CD4-positive, alpha-beta T cell treated with Interleukin-1 beta for 1 hour (primary cell): ENCODE measurements at places on chromosomes 3 and 15.

- DNase-seq, result no peak
Measured at GRCh38 chr3:55750525-55750924, 263.4 kb upstream of the WNT5A start.

DNA sequence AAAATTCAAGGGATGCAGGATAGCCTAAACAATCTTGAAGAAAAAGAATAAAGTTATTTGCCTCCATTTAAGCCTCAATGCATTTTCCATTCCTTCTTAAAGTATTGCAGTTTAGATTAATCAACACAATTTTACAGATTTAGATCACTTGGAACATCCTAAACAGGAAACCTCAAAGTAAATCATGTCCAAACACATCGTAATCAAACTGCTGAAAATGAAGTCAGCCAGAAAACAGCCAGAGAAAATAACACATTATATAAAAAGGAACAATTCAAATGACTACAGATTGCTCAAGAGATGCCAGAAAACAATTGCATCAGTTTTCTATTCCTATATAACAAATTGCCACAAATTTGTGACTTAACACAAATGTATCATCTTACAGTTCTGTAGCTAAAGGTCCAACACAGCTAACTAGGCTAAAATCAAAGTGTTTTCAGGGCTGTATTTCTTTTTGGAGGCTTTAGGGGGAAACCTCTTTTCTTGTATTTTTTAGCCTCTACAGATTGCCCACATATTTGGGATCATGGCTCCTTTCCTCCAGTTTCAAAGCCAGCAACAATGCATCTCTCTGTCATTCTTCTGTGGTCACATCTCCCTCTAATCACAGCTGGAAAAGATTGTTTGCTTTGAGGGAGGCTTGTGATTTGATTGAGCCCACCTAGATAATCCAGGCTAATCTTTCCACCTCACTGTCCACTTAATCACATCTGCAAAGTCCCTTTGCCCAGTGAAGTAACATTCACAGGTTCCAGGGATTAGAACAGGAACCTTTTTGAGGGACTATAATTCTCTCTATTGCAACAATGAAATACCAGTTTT, 543.3 kb upstream of the UBE2E2 start:
- DNase-seq, result no peak

DNA sequence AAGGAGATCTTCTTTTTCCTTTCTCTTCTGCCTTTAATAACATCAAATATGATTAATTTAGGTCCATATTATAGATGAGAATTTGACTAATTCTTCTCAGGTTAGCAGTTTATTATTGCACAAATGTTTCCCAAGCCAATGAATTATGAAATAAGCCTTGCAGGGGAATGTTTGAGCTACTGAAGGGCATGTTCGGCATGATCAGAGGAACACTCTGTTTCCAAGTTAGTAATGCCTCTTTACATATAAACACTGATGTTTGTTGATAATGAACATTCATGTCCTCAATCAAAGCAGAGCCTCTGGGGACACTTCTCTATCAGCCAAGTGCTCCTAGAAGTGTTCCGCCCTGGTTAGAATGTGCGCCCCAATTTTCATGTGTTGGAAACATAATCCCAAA, 10.0 kb upstream of the CYP1A1 start:
- no peak for DNase-seq

DNA sequence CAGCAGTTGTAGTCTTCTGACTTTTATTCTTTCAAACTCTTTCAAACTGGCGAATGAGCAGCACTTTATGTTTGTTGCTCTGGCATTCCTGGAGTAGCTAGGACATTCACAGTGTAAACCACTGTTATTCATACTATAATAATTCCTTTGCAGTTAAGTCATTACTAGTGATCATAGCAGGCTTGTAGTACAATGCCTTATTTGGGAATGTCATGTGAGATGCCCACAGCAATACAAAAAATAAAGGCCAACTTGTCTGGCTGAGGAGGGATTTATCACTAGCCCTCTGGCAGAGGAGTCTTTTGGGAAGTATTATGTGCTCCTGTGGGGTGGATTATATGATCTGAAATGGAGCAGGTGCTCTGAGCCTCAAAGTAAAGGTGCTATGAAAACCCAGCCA, 197.2 kb downstream of the VGLL3 start:
- no peak for DNase-seq

DNA sequence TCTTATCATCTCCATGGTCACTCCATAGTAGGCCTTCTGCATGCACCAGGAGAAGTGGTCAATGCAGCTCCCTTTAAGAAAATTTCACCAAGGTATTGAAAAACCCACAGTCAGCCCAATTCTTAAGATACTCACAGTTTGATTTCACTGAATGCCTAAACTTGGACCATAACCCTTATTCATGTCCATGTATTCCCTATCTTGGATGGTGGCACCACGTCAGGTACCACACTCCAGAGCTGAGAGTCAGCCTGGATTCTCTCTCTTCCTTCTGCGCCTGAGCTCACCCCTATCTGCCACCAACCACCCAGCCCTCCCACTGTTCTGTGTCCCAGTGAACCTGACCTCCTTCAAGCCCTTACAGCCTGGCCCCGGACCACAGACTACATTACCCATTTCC, 183.2 kb upstream of the NR2F2 start:
- no peak for DNase-seq

DNA sequence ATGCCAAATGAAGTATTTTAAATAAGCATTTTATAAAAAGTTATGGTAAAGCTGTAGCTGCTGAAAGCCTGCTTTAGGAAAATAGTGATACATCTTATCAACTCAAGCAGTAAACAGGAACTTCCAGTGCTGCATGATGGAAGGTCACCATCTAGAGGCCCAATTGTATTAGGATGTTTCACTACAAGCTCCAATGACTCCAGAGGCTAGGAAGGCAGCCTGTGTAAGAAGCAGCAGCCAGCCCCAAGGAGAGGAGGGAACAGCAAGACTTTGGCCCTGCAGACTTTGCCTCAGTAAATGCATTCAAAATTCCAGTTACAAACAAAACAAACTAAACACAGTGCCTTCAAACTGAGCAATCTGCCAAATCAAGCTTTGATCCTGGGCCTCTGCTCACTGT, 32.1 kb downstream of the ILDR1 start:
- DNase-seq, result no peak

- DNase-seq, result no peak
Measured at GRCh38 chr3:135023996-135024658, 229.1 kb downstream of the EPHB1 start.

- no peak for DNase-seq
Measured at GRCh38 chr3:83601704-83602103, 1357.1 kb upstream of the CADM2 start.

DNA sequence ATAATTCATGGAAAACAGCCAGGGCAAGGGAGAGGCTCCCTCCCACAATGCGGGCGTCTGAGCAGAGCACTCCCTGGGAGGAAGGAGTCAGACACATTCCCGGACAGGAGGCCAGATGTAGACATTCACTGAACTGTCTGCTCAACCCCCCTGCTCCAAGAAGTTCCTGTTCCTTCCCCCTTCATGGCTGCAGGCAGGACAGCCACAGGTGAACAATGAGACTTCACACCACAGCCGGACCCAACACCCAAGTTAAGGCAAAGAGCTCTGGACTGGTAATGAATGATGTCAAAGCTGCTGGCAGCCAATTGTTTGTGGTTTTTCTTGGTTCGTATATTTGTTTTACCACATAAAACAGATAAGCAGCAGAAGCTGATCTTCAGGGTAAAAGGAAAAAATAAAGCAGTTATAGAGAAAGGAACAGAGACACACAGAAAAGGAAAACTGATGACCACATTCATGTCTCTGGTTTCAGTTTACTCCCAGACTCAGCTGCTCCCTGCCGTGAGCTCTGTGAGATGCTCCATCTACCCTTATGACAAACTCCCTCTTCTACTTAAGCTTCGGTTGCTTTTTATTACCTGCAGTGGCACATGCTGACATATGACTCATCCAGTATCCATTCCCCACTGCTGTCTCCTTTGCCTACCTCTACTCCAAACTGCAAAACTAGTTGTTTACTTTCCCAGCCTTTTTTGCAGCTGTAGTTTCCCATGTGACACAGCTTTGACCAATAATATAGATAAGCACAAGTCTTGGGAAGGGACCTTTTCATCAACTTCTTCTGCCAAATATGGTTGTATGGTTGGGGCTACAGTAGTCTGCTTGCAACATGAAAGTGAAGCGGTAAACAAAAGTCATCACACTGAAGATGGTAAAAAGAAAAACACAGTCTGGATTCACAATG, 33.1 kb downstream of the DZIP1L start:
- DNase-seq, result no peak

GRCh38 chr3:150936693-150937092, 31.5 kb upstream of the MINDY4B start:
- DNase-seq, result no peak

DNA sequence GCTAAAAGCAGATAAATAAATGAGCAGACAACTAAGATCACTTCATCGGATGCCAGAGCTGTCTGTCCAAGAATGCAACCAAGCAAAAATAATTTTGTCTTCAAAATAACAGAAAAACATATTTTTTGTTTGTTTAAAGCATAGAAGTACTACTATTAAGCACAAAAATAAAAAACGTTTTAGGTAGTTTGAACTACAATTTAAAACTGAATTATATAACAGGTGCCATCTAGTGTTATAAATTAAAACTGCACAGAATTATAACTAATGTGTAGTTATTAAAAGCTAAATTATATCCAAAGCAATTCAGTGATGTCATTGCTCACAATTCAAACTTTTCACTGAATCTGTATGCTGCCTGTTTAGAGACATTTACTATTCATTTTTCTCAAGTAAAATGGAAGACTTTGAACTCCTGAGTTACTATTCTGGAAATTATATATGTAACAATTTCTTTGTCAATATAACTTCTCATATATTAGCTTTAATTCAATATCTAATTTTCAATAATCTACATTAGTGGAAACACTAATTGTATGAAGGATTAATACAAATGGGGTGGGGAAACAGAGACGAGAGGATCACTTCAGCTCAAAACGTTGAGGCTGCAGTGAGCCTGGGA, 29.5 kb downstream of the LINS1 start:
- peak; percentile 43 for DNase-seq

DNA sequence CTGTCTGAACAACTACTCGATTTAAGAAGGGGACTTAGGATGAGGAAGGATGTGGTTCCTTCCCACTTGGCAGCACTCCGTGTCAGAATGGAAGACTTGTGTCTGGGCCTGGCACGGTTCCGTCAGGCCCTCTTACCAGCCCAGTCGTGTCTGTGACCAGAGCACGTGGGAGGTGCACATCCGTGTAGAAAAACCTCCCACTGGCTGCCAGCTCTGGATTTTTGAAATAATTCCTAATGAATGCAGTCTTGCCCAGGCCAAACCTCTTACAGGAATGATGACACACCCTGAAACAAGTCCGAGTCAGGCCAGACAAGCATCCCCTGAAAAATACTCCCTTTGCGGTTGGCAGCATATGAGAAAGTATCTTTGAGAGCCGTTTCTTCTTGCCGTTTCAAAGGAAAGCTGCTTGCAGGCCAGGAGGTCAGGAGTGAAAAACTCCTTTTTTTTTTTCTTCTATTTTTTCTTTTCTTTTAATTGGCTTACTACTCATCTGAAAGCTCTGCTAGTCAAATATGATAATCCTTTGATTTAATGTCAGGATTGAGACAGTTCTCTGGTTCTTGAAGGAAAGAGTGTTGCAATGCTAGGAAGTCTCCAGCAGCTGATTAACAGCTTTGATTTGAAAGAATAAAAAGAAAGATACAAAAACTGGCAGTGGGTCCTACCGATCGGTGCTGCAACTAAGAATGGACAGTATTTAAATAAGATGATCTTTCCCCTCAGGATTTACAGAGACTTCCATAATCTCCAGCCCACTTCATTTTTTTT, 19.8 kb downstream of the IL1RAP start:
- no peak for DNase-seq

DNA sequence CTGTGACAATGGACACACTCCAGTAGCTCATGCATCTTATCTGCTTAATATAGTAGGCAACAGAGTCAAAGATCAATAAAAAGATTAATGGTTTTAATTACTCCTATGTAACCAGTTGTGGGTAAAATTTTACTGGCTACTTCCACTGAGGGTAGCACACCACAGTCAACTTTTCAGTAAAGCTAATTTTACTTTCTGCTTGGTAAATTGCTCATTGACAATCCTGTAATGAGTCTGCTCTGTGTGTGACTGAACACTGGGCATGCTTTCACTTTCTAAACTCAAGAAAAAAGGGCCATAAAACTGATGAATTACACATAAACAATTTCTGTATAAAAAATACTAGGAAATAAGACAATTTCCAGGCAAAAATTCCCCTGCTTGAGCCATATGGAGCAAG, 838.3 kb downstream of the VGLL3 start:
- DNase-seq, result no peak

- no peak for DNase-seq
Measured at GRCh38 chr15:43775411-43775965, 1.3 kb downstream of the ELL3 start.

DNA sequence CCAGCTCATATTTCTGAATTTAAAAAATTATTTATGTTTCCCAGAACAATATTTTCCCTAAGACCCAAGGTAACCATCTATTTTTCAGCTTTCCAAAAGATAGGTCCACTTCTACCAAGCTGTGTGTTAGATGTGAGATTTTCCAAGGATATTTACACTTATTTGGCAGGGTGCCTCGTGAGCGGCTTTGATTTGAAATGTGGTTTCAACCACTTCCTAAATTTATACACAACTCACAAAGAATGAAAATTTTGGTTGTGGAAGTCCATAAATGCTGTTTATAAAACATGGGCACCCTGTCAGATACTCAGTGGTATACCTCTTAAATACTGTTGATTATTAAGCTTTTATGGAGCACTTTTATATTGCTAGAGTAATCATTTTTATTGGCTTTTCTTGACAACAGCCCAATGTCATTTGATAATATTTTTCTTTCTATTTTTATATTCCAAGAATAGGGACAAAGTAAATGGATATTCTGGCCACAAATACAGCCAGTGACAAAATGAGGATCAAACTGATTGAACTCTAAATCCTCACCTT, 57.6 kb downstream of the GAP43 start:
- no peak for DNase-seq

DNA sequence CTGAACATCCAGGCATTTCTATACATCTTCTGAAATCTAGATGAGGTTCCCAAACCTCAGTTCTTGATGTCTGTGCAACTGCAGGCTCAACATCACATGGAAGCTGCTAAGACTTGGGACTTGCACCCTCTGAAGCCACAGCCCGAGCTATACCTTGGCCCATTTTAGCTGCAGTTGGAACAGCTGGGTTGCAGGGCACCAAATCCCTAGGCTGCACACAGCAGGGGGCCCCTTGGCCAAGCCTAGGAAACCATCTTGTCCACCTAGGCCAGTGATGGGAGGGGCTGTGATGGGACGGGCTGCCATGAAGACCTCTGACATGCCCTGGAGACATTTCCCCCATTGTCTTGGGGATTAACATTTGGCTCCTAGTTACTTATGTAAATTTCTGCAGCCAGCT, 415.8 kb upstream of the SUCLG2 start:
- no peak for DNase-seq
